ENCODE measurements at places on chromosomes 13 and 19.

- DNase-seq, result no peak
Observed at GRCh38 chr19:8110931-8111330, 38.5 kb downstream of the FBN3 start.

- no peak for DNase-seq
Observed at GRCh38 chr13:51849145-51850101, 4.4 kb upstream of the TMEM272 start.

DNA sequence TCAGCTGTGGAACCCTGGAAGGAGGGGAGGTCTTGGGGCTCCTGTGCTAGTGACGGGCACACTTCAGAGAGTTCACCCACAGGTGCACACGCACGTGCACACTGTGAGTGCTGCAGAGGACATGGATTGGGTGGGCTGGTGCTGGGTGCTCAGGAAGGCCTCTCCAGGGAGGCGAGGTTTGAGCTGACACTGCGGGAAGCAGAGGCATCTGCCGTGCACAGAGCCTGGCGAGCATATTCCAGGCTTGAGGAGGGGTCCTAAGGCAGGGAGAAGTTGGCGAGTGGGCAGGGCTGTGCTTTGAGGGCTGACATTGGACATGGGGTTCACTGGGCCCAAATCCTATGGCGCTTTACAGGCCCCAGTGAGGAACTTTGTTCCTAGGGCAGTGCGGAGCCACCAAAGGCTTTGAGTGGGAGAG is 25.6 kb downstream of the CCDC8 start:
- DNase-seq, result no peak

- DNase-seq, result no peak
Observed at GRCh38 chr19:18646535-18647370, 9.9 kb downstream of the KLHL26 start.

GRCh38 chr19:41019346-41019745 is 28.3 kb downstream of the CYP2B6 start:
- DNase-seq, result no peak

DNA sequence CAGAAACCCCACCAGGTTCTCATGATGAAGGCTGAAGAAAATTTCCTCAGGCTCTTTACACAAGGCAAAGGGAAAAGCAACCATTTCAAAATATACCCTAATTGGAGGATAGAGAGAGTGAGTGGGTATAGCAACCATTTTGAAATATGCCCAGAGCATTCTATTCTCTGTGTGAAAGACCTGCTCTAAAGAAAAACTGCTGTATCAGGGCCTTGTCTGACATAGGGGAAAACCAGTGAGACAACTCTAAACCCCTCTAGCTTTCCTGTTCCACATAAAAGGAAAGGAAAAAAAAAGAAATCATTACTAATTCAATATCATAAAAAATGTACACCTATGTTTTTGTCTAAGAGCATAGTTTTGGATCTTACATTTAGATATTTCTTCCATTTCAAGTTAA is 42.3 kb downstream of the TPTE2 start:
- DNase-seq, result no peak

GRCh38 chr19:35582760-35583159 is 3.2 kb upstream of the PMIS2 start:
- no peak for DNase-seq

DNA sequence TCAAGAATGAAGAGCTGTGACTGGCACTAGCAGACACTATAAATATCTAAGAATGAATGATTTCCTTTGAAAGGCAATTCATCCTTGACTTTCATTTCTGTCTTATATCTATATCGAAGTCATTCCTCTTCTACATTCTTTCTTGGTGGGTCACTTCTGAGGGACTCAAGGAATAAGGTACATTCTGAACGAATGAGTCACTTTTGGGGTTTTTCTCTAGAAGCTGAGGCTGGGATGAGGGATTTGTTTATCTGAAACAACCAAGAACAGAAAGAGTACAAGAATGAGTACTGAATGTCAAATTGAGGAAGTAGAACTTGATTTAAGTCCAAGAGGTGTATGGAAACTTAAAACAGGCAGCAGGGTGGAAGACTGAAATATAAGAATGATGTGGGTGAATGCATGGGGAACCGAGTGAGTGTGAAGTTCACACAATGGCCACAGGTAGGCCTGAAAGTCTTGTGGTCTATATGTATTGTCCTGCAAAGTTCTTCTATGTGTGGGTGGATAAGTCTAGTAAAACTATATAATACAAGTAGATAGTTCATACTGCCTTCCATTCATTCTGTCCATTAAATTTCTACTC is 343.9 kb downstream of the OXGR1 start:
- no peak for DNase-seq

DNA sequence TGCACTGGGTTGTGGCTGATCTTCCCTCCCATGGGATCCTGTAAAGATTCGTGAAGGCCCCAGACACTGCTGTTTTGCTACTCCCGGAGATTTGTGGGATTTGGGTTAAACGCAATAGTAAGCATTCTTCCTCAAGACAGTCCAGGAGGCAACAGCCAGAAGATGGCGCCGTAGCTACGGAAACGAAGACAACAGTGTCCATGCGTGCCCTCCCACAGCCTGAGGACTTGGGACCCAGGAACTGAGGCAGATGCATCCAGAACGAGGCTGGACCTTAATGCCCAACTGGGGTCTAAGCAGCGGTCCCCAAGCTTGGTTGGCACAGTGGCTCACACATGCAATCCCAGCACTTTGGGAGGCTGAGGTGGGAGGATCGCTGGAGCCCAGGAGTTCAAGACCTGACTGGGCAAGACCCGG is 57.6 kb upstream of the ZNF507 start:
- DNase-seq, result peak; percentile 67
